ENCODE measurements at places on chromosomes 12 and 14.

DNA sequence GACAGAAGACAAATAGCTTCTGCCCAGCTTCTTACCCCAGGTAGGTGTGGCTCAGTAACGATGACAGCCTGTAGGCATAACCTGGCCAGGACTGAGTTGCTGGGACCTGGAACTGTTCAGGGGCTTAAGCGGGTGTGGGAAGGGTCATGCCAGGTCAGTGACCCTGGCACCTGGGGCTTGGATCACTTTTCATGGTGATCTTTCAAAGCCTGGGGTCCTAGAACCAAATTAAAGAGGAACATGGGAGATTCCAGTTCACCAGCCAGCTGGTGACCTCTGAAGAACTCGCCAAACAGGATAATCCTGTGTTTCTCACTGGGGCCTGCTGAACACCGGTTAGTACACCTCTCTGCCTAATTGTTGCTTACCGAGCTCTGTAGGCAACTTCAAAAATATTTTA is 102.6 kb upstream of the LMNTD1 start:
- DNase-seq = no peak

DNA sequence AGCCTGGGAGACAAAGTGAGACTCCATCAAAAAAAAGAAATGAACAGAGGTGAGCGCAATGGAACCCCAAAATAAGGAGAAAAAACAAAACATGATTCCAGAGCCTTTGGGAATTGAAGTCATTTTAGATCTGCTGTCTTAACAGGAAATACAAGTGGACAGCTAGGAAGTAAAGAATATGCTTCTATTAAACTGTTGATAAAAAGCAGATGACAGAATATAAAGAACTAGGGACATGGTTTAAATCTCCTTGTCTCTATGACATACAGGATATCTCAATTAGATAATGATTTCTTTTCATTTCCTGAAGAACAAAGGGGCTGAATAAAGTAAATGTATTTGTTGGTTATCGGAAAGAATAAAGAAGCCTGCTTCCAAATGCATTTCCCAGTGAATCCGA is 49.3 kb upstream of the ETV6 start:
- DNase-seq = no peak

DNA sequence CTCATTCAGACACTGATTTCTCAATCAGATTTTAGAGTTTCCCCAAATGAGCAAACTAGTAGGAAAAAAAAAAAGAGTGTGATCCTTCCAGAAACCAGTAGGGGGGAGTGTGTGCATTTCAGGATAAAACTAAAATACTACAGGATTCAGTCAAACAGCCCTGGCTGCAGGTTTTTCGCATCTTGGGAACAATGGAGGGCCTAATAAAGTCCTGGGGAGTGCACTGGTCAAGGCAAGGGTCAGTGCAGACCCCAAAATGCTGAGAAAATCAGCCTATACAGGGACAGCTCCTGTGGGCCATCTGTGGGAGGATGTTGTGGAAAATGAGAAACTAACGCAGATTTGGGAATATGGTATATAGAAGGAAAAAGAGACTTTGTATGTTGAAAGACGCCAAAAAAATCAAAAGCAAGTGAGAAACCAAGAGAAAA is 22.2 kb upstream of the ABCD4 start:
- DNase-seq = no peak

DNA sequence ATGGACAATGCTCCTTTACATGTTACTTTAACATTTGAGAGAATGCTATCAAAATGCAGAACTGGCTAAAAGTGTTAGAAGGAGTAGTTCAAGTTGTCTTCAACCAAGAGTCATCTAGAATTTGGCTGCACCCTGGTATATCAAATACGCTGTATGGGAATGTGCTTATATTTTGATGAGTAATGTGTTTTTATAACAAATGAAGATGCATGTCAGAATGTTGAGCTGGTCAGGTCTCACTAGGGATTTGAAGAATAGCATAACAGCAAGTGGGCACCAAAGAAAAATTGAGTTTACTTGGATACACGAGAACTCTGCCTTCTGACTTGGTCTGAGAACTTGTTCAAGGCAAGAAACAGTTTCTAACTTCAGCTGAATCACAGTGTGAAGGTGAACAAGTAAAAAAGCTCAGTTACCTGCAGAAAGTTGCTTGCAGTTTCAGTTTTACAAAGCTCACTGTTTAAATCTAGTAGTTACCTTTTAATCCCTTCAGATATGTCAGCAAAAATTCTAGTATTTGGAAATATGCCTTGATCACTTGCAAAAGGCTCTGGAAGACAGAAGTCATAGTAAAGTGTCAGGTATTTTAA is 82.3 kb downstream of the PDE3A start:
- no peak for DNase-seq

DNA sequence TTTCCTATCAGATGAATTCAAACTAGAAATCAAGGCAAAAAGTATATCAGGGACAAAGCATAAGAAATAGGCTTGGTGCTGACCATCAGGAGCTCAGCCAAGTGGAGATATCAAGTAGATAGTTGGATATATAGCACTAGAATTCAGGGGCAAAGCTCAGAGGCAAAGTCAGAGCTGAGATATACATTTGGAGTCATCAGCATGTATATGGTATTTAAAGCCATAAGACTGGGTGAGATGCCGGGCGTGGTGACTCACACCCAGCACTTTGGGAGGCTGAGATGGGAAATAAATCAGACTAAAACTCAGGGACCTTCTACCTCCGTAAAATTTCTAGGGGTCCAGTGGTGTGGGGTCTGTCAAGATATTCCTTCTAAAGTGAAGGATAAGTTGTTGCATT is 38.9 kb upstream of the LIMA1 start:
- DNase-seq = no peak

All from activated T-helper 1 cell treated with anti-CD3 and anti-CD28 coated beads, Interleukin-2, amount 50 U/mL, for 16 hours (primary cell).